NK-92 treated with Interleukin-12 subunit alpha and Interleukin-12 subunit beta, amount 100 ng/mL, for 24 hours (cell line): ENCODE measurements at places on chromosomes 16 and 17.

- DNase-seq: no peak
Measured at GRCh38 chr16:54239456-54239855, 47.1 kb downstream of the IRX3 start.

DNA sequence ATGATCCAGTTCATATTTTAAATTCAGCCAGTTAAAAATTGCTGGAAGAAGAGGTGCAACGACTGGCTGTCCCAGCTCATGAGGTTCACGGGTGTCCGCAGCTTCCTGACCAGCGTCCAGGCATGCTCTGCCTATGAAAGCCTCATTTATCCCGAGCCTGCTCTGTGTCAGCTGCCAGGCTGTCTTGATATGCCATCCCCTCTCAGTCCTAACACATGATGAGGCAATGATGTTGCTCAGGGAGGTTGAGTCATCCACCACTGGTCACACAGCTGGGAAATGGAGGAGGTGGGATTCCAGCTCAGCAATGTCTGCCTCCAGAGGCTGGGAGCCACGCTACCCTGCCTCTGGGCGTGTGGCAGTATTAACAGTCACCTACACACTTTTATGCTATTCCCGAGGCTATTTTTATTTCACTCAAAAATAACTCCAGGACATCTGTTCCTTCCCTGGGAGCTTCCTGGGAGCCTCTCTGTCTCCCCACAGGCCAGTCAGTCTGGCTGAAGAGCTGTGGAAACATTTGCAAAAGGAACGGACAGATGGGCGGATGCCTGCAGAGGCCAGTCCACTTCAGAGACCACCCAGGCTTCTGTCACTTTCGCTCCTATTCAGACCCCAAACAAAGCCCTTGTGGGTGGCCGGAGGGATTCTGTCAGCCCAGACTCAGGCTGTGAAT is 22.5 kb downstream of the RAB11FIP4 start:
- no peak for DNase-seq

GRCh38 chr17:29145289-29146073 is 34.7 kb downstream of the MYO18A start:
- peak; percentile 51 for DNase-seq

- no peak for DNase-seq
Measured at GRCh38 chr17:57554826-57555635, 190.1 kb downstream of the CCDC182 start.

- no peak for DNase-seq
Measured at GRCh38 chr17:82241183-82241925, 12.5 kb downstream of the SLC16A3 start.

DNA sequence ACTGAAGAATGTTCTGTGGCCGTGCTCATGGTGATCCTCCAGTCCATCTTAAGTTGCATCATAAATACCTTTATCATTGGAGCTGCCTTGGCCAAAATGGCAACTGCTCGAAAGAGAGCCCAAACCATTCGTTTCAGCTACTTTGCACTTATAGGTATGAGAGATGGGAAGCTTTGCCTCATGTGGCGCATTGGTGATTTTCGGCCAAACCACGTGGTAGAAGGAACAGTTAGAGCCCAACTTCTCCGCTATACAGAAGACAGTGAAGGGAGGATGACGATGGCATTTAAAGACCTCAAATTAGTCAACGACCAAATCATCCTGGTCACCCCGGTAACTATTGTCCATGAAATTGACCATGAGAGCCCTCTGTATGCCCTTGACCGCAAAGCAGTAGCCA is 36.8 kb upstream of the KCNJ2 start:
- DNase-seq: no peak

GRCh38 chr17:2056206-2057174 is 1.6 kb downstream of the HIC1 start:
- no peak for DNase-seq

GRCh38 chr16:22330326-22330725 is 33.1 kb downstream of the POLR3E start:
- DNase-seq: no peak

DNA sequence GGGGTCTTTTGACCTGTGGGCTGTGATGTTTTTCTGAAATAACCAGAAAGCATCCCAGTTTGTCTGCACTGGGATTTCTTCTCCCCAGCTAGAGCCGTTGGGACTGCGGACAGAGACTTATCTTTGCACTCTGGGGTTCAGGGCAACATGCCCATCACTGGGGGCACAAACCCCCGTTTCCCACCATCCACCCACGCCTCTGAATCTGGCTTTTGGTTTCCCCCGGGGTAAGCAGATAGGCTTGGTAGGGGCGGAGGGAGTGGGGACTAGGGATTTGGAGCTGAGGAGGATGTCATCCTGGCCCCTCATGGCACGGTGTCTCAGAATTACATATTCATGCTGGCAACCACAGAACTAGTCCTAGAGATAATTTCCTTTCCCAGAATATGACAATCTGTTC is 68.6 kb downstream of the CCDC182 start:
- DNase-seq: no peak

DNA sequence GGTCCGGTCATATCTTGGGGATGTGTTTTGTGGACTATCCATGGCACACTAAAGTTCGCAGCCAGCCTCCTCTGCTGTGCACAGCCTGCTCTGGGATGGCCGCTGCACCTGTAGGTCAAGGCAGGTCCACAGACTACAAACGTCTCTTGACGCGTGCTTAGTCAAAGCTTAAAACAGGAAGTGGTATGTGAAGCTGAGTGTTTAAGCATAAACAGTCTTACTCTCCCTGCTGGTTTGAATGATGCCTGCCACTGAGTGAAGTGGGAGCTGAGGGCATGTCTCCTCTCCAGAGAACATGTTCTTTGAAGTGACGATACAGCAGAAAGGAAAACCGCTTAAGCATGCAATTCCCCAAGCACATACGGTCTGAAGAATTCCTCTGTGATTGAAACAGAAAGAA is 365.6 kb downstream of the SLC39A11 start:
- DNase-seq: peak; percentile 10

DNA sequence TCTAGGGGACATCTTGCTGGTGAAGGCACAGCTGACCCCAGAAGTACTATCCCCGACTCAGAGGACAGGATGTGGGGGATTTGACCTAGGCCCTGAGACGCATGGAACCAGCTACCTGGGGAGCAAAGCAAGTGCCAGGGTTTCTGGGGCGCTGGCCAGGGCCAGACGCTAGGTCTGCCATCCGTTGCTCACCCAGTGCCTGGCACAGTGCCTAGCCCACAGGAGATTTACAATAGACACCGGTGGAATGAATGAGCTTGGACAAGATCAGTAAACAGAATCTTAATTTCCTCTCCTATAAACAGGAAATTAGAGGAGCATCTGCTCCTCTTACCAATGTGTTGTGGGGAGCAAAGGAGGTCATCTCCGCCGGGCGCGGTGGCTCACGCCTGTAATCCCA is 5.0 kb downstream of the RPRML start:
- DNase-seq: no peak

- no peak for DNase-seq
Measured at GRCh38 chr17:75346906-75347305, 57.7 kb upstream of the SLC25A19 start.

DNA sequence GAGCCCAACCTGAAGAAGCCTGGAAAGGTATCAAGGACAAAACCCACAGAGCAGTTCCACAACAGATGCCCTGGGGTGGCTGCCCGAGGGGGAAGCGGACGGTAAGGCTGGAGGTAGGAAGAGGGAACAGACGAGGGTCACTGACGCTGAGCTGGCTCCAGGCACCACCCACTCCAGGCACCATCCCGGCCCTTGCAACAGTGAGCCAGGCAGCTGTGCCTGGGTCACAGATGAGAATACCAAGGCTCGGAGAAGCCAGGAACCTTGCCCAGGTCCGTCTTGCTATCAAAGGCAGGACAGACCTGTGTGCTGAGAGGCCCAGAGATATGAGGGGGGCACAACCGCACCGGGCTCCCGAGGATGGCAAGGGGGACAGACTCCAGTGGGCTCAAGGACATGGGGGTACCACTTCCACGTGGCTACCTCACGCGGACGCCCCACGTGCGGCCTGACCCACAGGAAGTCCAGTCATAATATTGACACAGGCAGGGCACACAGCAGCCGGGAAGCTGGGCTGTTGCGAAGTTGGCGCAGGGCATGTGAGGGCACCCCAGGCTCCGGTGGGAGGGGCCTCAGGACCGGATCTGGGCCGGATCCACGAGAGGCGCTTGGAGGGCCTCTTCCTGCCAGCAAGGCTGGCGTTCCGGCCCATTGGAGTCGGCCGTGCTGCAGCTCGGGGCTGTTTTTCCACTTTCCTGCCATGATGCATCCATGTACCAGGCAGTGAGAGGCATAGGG is 29.9 kb downstream of the PEMT start:
- DNase-seq: no peak

GRCh38 chr17:57629470-57629869 is 115.6 kb downstream of the CCDC182 start:
- DNase-seq: no peak

- no peak for DNase-seq
Measured at GRCh38 chr16:12406926-12407690, 396.6 kb downstream of the CPPED1 start.

GRCh38 chr17:4672751-4673150 is 31.2 kb downstream of the PELP1 start:
- no peak for DNase-seq

- no peak for DNase-seq
Measured at GRCh38 chr17:78342449-78343186, 17.3 kb downstream of the SOCS3 start.

DNA sequence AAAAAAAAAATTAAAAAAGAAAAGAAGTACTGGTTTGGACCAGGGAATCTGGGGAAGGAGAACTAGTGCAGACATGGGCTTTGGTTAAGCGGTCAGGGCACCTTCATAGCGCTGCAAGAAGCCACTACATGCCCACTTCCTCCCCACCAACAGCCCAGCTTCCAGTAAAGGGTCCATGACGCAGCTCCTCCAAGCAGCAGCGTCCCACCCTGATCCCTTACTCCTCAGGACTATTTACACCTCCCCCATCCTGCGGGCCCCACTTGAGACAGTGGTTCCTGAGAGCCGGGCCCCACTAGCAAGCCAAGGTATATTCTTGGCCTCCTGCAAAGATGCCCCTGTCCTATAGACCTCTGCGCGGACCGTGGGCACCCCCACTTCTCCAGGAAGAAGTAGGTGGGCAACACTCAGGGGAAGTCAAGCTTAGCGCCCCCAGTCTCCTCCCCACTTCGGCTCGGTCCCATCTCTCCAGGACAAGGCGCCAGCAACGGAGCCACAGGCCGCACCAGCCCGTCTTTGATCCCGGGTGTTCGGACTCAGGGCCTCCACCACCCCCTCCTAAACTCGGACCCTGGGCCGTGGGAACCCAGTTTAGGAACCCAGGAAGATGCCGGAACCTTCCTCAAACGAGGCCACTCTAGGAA is 913 bp upstream of the PRR14 start:
- DNase-seq: no peak

DNA sequence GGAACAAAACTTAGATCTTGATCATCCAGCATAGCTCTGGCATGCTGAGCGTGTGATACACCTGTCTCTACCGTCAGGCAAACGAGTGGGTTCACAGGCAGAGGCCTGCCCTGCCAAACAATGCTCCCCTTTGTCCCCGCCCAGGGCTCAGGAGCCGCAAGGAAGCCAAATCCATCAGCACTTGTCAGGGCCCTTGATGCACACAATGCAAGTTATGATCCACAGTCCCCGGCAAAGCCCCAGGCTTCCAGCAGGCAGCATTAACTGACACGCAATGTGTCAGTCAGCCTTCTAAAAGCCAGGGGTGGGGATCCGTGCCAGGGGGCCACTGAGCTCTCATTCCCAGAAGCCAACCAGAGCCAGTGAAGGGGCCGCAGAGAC is 460.9 kb downstream of the SLC39A11 start:
- no peak for DNase-seq

GRCh38 chr17:42653179-42654124 is 5.6 kb upstream of the TUBG2 start:
- no peak for DNase-seq

DNA sequence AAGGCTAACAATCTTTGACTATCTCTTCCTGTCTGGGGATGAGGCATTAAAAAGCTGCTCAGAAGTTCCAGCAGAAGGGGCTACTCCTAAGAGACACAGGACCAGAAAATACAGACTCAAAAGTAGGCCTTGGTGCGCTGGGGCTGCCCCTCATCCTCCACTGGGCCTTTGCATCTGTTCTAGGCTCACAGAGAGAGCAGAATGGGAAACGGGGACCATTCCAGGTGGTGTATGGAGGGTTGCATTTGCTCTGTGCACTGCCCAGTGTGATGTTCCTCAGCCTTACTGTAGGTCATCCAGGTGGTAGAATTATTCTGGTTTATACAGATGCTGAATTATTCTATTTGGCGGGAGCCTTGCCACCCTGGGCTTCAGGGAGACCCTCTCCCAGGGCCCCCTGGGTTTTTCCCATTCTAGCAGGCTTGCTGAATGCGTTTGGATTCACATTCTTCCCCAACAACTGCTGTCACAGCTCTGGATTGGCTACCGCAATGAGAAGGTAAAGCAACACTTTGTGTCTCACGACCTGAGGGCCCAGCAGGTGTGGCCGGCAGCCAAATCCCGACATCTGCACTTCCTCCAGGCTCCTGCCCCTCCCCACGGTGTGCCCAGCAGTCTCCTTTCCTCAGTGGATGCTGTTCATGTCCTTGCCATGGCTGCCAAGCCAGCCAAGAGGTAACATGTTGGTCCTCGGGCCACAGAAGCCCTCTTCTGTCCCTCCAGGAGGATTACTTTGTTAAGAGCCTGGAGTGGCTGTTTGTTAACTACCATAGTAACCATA is 25.0 kb upstream of the ZNHIT3 start:
- no peak for DNase-seq

- DNase-seq: no peak
Measured at GRCh38 chr16:55605754-55606336, 39.4 kb downstream of the CAPNS2 start.

- DNase-seq: no peak
Measured at GRCh38 chr16:56343661-56344517, 81.5 kb downstream of the AMFR start.

GRCh38 chr17:36928471-36929345 is 8.6 kb upstream of the LHX1 start:
- DNase-seq: no peak

- DNase-seq: no peak
Measured at GRCh38 chr17:81549031-81549557, 3.1 kb downstream of the FAAP100 start.

DNA sequence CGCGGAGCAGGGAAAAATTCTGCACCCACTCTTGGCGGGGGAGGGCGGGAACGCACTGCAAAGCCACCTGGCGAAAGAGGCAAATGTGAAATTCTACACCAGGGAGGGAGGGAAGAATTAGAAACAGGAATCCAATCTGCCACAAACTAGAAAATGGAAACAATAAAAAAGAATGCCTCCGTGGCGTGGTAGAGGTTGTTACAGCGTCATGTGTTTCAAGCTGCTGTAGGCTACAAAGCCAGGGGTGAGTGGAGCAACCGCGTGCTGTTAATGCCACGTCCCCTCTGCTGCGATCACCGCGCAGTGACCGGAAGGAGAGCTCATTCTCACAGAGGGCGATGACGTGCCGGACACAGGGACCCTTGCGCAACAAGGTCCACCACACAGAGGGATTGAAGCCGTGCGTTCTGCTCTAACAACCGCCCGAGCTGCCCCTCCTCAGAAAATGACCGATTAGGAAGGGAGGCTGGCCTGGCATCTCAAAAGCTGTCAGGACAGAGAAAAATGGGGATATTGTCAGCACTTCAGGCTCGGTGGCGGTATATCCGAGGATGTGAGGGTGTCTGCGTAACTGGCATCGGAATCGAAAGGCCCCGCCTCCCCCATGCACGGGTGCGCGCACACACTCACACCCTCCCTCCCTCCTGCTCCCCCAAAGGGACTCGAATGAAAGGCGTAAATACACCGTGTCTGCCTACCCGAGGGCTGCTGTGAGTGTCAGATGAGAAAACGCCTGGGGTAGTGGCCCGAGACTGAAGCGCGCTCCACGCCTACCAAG is 70.8 kb upstream of the TNRC6C start:
- DNase-seq: no peak
